ENCODE measurements at places on chromosomes 4 and X.

DNA sequence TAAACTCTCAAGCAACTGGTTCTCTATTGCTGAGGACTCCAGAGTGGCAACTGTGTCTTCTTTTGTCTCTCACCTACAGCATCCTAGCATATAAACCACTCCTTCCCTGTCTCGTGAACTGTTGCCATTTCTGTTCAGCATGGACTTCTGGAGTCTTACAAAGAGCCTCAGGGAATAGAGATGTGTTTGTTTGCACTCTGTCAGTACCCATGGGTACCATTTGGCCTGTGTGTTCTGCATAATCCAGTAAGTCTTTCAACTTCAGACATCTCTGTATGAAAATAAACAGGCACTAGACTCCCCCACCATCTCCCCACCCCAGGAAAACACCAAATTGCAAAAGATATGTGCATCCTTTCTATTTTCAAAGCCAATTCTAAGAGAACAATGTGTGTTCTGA is 1351.6 kb upstream of the PABPC4L start:
- DNase-seq = no peak

GRCh38 chr4:121041307-121042090 is 30.8 kb downstream of the NDNF start:
- DNase-seq = peak; percentile 42

DNA sequence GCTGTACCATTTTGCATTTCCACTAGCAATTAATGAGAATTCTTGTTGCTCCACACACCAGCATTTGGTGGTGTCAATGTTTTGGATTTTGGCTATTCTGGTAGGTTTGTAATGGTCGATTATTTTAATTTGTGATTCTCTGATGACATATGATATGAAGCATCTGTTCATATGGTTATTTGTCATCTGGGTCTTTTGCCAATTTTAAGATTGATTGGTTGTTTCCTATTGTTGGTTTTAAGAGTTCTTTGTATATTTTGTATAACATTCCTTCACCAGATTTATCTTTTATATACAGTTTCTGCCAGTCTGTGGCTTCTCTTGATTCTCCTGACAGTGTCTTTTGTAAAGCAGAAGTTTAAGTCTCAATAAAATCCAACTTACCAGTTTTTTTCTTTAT is 18.5 kb upstream of the BDH2 start:
- DNase-seq = no peak

- no peak for DNase-seq
These were observed 83.8 kb upstream of the MAML3 start for GRCh38 chr4:140237616-140238350.

GRCh38 chr4:1975391-1975801 is 33.4 kb downstream of the NELFA start:
- DNase-seq = no peak

DNA sequence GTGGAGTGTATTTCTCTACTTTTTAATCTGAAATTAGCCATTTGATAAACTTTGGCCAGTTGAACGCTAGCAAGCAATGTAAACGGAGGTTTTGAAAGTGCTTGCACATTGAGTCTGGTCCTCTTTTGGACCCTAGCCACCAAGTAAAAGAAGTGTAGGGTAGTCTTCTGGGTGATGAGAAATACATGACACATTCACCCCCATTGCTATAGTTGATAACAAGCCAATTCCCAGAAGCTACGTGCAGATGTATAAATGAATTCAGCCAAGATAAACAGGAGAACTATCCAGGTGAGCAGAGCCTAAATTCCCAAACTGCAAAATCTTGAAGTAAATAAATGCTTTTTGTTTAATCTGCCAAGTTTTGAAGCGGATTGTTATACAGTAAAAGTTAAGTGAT is 965.4 kb upstream of the GRIA3 start:
- no peak for DNase-seq

DNA sequence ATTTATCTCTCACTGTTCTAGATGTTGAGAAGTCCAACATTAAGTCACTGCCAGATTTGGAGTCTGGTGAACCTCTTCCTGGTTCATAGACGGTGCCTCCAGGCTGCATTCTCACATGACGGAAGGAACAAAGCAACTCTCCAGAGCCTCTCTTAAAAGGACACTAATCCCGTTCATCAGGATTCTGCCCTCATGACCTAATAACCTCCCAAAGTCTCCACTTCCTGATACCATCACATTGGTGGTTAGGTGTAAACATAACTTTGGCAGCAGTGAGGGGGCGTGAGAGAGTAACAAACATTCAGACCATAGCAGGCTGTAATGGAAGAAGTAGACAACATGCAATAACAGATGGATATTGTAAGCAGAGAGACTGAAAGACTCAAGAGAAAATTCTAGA is 388.6 kb downstream of the PDHA2 start:
- DNase-seq = no peak

DNA sequence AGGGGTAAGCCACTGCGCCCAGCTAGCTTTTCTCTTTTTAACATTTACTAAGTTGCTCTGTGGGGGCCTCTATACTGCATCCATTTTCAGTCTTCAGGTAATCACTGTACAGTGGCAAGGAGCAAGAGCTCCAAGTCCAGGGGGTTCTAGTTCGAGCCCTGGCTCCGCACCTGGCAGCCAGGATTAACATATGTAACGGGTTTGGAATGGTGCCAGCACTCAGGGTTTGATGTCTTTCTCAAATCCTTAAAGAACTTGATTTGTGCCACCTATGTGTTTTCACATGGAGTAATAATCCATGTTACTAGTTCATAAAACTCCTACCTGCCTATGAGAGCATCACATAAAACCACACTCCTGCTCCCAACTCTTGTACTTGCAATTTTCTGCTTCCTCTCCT is 4.5 kb downstream of the GRPEL1 start:
- no peak for DNase-seq

DNA sequence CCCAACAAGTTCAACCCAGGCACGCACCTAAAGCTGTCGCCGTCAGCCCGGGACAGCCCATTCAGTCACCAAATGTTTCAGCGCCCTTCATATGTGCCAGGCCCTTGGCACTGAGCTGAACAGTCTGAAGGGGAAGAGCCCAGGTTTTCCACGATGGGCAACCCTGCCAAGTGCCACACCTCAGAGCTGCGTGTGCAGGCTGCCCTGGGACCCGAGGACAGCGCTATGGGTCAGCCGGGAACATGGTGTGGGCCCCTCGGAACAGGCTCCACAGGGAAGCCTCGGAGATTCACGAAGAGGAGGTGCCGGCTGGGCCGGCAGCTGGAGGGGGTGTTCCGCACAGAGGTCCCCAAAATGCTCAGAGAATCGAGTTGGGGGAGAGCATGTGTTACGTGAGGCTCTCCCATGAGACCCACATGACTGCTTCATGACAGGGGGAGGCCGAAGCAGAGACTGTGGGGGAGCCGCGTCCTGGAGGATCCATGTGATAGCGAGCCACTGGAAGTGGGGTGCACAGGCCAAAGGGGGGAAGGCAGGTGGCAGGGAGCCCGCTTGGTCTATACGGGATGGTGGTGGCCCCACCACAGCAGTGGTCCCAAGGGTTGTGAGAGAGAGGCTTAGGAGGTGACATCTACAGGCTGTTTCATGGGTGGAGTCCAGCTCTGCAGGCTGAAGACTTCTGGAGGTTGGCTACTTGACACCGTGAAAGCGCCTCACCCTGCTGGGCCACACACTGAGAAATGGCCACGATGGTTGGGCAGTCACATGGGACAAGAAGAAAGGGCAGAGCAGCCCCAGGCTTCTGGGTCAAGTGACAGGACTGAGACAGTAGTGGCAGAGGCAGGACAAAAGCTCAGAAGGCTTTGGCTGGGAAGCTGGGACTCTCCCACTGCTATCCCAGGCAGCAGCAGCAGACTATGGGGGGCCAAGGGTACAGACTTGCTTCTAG is 14.2 kb downstream of the BCAP31 start:
- DNase-seq = no peak

GRCh38 chr4:188717661-188718060 is 578.4 kb downstream of the TRIML1 start:
- DNase-seq = no peak

- no peak for DNase-seq
These were observed 58.0 kb upstream of the PTPN13 start for GRCh38 chr4:86536151-86536550.

DNA sequence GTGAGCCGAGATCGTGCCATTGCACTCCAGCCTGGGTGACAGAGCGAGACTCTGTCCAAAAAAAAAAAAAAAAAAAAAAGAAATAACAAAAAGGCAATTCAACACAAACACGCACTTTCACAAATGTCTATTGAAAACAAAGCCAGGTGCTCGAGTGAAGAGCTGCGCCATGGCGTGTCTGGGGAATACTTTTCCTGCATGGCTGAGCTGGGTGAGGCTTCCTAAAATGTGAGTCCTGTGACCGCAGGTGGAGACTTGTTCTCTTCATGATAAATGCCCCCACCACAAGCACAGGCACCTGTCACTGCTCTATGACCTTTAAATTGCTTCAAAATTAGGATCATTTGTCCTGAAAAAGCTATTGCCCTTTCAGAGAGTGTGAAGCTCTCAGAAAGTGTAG is 4.0 kb upstream of the ABLIM2 start:
- DNase-seq = no peak

DNA sequence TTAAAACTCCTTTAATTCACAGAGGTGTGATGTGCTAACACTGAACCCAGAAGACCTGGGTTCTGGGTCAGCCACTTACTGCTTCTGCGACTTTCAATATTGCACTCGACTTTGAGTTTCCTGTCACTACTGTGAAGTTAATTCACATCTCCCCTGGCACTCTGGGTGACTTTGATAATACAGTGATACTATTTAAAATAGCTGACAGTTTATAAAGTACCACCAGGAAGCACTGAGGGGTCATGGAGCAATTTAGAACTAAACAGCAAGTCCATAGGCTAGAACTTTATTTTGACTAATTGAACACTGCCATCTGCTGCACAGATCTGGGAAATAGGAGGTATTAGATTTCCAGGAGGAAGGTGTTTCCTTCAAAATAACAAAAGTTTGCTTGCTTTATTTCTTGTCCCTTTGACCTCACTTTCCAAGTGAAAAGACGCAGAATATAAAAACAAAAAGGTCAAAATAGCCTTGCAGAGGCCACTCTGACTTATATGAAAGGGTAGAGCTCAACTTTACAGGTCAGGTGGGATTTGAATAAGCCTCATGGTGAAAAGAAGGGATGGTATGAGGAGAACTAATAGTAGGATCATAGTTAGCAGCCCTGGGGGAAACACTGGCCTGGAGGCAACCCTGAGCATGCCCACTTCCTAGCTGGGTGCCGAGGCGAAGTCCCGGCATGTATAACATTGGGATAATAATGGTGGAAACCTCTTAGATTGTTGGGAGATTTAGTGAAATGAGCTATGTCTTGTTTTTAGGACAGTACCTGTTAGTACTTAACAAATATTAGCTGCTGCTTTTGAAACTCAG is 53.4 kb downstream of the ZNF518B start:
- no peak for DNase-seq

DNA sequence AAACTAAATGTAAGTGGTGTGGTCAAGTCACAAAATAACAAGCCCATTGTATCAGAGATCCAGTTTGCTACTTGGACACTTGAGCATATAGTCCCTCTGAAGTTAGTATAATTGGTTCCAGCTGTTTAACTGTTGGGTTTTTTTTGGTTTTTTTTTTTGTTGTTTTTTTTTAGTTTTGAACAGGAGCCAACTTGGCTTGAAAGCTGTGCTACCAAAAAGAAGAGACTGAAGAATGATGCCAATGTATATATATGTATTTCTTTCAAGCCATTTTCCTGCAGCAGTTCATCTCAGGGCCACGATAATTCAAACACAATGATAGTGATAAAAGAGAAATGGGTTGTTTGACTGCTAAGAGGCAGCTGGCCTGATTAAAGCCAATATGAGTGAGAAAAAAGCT is 138.3 kb downstream of the PCDH18 start:
- DNase-seq = no peak

GRCh38 chrX:42463706-42464490 is 314.1 kb downstream of the PPP1R2C start:
- DNase-seq = no peak
